ENCODE measurements at places on chromosomes 1 and 21.
A peak's percentile ranks its signal among the peaks of the same experiment; 100 is the strongest.

DNA sequence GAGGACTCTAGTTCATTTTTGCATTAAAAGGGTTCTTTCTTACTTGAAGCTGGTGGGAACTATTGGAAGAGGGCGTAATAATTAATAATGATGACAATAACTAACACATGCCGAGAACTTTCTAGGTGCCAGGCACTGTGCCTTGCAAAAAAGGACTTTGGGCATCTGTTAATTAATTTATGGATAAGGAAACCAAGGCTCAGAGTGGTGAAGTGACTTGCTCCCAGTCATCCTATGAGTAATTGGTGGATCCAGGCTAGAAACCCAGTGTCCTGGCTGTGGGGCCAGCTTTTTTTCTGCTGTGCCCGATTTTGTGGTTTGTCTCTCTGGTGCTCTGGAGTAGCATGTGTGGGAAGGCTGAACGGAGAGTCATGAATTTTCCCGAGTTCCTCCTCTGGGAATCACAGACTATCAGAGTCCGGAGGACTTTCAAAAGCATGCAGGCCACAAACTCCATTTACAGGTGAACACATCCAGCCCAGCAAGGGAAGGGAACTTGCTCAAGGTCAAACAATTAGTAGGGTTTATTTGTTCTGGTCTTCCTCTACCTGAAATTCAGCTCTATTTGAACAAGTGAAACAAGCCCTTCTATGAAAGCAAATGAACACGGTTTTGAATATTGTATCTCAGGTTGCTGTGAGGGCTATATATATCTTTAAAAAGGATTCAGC, 23.4 kb downstream of the ROR1 start:
- DNase-seq: no peak

DNA sequence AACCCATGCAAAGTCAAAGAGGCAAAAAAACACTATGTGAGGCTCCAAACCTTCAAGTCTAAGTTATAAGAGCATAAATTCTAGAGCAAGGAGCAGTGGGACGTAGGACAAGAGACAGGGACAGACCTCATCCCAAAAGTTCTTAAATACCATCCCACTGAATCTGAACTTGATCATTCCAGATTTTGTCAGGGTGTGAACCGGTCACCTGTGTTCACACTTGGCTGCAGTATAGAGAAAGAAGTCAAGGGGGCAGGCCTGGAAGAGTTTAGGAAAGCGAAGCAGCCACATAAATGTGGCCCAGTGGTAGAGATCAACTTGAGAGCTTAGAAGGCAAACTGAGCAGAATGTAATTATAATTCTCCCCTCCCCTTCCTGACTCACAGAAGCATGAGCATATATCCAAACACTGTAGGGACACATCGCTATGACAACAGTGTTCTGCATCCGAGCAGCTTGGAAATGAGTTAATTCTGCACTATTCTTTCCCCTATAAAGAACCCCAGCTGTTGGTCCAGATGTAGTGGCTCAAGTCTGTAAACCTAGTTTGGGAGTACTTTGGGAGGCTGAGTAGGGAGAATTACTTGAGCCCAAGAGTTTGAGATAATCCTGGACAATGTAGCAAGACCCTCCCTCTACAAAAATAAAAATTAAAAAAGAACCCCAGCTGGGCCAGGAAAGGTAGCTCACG, 2.7 kb downstream of the AKR7A2 start:
- no peak for DNase-seq

DNA sequence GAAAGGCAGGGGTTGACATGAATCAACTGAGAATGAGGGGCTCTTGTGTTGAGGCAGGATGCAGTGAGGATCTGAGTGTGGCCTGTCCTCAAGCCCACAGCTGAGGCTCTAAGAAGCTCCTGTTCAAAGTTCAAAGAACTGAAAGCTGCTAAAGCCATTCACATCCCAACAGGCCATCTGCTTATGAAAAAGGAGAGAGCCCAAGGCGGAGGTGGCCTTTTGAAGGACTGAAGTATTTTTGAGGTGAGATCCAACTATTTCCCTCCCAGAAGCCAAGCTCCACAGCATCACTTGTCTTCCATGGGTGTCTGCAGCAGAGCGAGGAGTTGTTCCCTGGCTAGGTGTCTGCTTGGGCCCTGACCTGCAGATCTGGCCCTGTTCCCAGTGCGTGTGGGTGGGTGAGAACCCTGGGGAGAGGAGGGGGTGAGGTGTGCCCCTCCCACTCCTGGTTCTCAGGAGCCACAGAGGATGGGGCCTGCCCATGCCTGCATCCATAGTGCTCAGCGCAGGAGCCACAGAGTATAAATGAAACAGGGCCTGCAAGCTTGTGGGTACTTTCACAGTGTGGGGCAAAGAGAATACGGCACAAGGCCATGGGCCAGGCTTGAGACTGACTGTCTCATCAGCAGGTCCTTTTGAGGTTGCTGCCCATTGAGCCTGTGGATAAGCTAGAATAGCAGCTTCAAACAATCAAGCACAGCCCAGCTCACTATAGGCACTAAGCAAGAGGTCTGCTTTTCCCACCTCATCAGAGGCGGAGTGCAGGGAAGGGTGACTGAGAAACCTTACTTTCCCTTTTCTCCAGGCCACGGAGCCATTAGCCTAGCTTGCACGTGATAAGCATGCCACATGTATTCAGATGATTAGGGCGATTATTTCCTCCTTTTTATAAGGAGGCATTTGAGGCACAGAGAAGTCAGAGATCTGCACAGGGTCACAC, 15.7 kb downstream of the REG4 start:
- DNase-seq: no peak

GRCh38 chr1:203037509-203038190, 11.4 kb downstream of the PPFIA4 start:
- DNase-seq: no peak

DNA sequence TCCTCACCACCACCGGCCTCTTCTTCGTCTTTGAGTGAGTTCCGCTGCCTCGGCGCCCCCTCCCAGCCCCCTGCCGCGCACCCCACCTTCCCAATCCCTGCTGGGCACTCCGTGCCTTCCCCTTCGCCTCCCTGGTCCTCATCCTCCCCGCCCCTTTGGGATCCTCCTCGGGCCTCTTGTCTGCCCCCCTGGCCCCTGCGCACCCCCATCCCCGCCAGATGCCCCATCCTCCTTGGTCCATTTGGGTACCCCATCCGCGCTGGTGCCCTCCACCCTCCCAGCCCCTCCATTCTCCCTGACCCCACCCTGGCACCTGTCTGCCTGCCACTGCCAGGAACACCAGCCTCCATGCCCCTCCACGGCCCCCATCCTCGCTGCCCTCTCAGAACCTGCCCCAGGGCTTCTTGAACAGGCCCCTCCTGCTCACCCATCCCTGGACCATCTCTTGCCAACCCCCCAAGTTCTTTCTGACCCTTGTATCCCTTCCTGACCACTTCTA, 667 bp downstream of the ZDHHC18 start:
- DNase-seq: no peak

DNA sequence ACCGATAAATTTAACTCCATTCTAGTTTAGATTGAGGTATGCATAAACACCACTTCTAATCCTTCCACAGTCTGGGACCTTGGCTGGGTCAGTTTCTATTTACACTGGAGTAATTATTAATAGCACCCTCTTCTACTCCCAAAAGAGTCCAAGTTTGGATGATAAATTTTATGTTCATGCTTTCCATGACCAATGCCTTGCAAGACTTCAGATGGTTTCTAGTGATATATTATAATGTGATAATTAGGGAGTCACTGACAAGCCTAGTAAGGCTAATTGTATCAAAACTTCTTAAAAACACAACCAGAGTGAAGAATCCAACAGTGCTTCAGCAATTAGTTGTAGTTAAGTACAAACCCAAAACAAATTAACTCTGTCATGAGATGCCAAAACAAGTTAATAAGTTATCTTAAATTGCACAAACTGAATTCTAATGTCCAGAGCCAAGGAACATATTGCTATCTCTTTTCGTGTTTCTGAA, 489.6 kb downstream of the TTLL7 start:
- no peak for DNase-seq

GRCh38 chr1:179706339-179706941, 36.7 kb upstream of the FAM163A start:
- DNase-seq: peak; percentile 76

- DNase-seq: no peak
Observed at GRCh38 chr1:208803011-208803811, 559.0 kb upstream of the PLXNA2 start.

GRCh38 chr1:114033216-114033706, 54.0 kb downstream of the OLFML3 start:
- DNase-seq: no peak

GRCh38 chr1:118264343-118264742, 79.3 kb upstream of the SPAG17 start:
- no peak for DNase-seq

DNA sequence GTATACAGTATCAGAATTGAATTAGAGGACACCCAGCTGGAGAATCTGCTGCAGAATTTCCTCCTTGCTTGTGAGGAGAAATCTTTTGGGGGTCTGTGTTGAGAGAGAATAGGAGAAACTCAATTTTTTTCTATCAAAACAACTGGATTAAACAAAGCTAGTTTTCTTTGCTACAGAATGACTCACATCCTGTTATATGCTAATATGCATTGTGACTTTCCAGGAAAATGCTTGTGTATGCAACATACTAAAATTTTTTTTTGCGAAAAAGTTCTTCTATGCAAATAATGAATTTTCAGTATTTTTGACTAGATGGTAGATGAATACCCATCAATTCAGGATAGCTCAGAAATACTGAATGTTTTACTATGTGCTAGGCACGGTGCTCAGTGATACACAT, 2.2 kb downstream of the VAMP4 start:
- no peak for DNase-seq

- no peak for DNase-seq
Observed at GRCh38 chr1:171179318-171180227, 5.5 kb upstream of the FMO2 start.

- no peak for DNase-seq
Observed at GRCh38 chr1:161768986-161769672, 3.0 kb downstream of the ATF6 start.

- DNase-seq: no peak
Observed at GRCh38 chr1:64248065-64248464, 44.6 kb downstream of the UBE2U start.

DNA sequence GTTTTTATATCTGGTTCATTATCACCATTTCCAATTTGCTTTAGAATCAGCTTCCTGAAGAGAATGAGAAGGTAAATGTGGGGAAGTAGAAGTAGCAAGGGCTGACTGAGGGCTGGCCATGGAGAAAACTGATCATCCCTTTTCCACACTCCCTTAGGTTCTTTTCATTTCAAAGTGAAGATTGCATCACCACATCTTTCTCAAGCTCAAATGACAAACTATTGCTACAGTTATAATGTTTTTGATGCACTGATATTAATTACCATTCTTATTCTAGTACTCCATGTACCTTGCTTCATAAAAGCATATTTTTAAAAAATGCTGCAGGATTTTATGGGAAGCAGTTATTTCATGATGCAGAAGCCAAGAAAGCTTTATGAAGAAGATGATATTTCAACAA, 7.9 kb upstream of the AK5 start:
- DNase-seq: no peak

DNA sequence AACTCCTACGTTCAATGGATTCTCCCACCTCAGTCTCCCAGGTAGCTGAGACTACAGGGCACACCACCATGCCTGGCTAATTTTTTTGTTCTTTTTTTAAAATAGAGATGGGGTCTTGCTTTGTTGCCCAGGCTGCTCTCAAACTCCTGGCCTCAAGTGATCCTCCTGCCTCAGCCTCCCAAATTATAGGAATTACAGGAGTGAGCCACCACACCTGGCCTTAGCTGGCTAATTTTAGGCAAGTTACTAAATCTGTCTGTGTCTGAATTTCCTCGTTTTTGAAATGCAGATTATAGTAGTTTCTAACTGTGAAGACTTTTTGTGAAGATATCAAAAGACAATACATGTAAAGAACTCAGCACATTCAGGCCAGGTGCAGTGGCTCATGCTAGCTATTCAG, 13.7 kb downstream of the ACBD6 start:
- no peak for DNase-seq

DNA sequence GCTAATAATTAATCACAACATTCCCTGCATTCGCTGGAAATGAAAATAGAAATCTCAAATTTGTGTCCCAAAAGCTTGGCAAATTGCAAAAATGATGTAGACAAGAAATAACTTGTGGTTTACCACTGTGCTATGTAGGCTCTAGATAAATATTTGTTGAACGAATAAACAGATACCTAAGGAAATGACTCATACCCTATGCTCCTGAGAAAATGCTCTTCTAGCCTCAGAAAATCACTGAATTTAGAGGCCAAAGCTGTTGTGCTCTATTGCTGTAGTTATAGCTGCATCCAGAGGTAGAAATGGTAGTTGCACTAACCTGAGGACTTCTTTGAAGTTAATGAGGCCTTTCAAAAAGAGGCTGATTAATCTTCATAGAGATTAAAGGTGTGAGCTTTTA, 142.0 kb upstream of the ZNHIT6 start:
- DNase-seq: no peak

DNA sequence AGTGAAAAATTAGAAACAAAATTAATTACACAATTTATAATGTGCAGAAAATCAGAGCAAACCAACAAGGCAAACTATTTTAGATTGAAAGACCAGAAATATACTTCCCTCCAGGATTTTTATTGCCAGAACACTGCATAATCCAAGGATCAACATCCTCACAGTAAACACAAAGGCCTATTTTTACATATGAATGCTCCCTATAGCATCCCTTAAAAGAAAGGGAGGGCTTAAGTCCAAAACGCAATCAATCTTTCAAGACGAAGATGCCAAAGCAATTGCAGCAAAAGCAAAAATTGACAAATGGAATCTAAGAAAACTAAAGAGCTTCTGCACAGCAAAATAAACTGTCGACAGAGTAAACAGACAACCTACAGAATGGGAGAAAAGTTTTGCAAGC, 18.6 kb upstream of the CHIA start:
- DNase-seq: no peak

- no peak for DNase-seq
Observed at GRCh38 chr1:190717055-190717454, 239.4 kb upstream of the BRINP3 start.

DNA sequence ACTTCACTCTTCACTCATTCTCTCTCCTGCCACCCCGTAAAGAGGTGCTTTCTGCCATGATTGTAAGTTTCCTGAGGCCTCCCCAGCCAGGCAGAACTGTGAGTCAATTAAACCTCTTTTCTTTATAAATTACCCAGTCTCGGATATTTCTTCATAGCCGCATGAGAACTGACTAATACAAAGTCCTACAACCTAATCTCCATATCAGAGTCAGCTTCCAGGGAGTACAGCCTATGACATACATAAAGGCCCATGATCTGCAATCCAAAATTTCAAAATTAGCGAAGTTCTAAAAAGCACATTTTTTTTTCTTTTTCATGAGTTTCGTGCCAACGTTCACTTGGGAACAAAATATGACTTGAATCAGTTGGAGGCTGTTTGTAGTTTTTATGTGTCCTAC, 256.9 kb upstream of the DUSP10 start:
- no peak for DNase-seq
